ENCODE measurements at places on chromosomes 16 and 17. TPM values are rescaled to one million over a fixed set of nuclear protein-coding genes. Genes with fewer than 3 reads are reported as not detected.

The TAC4 gene
- total RNA-seq, result not detected

The CDH13 gene
- total RNA-seq, result 20.6 TPM

The KRT31 gene
- 0.71 TPM for total RNA-seq

DNA sequence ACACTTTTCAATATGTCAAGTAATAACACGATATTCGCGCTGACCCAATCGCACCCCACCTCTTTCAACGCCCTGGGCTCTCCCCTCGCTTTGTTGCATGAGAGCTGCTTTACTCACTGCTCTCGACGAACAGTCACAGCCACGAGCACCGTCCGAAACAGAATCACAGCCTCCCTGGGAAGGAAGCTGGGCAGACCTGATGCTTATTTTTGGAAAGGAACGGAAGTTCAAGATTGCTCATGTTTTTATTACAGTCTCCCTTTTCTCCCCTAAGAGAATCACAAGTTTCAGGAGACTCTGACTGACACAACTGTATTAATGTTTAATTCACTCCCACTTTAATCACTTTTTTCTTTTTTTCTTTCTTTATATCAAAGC lies 67.8 kb downstream of the ANKRD11 start:
- peak; percentile 27 for DNase-seq

The SMIM36 gene
- not detected for total RNA-seq

The DDX19B gene
- total RNA-seq, result 34.0 TPM

DNA sequence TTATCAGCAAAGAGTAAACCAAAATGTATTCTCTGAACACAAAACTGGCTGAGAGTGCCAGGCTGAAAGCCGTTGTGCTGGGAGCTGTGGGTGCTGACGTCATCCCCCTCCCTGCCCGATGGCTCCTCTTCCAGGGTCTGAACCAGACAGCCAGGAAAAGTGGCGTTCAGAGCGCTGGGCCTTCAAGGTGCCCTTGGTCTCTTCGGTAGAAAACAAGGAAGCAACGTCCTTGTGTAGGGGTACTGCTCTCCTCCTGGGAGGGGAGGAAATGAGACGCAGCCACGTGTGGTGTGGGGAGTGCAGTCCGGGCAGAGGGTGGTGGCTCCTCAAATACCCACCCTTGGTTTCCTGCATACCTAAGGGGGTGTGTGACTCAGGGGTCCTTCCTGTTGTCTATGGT lies 394.7 kb downstream of the SEC14L1 start:
- no peak for DNase-seq

The EVI2A gene
- total RNA-seq, result 2.2 TPM

GRCh38 chr16:76943921-76944320 lies 247.1 kb upstream of the MON1B start:
- no peak for DNase-seq

DNA sequence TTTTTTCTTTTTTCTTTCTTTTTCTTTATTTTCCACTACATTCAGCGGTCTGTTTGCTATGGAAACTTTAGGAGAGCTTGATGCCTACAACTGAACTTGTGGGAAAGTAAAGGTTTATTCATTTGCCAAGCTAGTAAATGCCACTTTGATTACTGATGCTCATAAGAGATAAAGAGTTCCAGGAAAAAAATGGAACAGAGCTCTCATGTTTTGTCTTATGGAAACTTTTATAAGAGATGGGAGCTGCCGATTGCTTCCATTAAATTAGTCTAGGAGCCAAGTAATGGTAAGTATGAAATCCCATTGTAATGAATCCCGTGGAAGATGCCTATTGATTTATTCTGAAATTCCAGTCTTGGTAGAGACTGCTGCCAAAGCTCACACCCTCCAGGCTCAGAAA lies 7.1 kb downstream of the ANKFN1 start:
- no peak for DNase-seq

- DNase-seq, result no peak
Observed at GRCh38 chr17:2847381-2848333, 51.4 kb downstream of the RAP1GAP2 start.

DNA sequence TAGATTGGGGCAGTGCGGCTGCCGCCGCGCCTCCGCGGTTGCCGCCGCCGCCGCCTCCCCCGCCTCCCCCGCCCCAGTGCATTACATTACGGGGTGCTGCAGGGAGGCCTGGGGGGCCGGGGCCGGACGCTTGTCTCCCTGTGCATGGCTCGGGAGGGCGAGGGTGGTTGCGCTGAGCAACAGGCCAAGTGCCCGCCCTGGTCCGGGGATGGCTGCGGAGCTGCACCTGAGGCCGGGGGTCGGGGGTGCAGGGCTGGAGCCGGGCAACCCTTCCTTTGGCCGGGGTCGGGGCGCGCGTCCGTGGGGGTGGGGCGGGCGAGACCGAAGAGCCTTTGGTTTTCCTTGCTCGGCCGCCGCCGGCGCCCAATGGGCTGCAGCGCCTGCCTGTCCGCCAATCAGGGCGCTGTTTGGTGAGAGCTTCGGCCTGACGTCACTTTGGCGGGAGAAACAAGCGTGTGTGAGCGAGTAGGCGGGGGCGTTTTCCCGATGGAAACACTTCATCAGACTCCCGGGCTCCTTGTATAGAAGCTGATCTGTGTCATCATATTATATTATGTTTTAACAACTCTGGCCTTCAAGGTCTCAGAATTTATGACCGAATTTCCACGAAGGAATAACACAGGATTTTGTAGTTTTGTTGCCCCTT lies 941 bp upstream of the FBXL20 start:
- DNase-seq, result peak; percentile 88

The CXCL16 gene
- 1.5 TPM for total RNA-seq

DNA sequence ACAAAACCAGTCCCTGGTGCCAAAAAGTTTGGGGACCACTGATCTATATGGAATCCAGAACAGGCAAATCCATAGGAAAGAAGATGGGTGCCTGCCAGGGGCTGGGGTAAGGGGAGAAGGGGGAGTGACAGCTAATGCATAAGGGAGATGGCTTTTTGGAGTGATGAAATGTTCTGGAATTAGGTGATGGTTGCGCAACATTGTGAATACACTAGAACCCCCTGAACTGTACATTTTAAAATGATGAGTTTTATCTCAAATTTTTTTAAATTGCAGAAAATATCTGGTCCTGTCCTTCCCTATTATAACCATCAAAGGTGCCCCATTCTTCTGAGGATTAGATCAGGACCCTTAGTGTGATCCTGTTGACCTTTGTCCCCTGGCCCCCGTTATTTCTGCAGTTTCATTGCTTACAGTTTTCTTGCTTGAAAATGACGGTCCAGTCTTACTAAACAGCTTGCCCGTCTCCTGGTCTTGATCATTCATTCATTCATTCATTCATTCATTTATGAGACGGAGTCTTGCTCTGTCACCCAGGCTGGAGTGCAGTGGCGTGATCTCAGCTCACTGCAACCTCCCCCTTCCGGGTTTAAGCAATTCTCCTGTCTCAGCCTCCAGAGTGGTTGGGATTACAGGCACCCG lies 4.6 kb downstream of the BCO1 start:
- DNase-seq, result no peak

The HOXB6 gene
- 0.95 TPM for total RNA-seq

GRCh38 chr17:60165223-60165622 lies 15.4 kb downstream of the CA4 start:
- no peak for DNase-seq

GRCh38 chr16:55035029-55035428 lies 104.4 kb downstream of the IRX5 start:
- DNase-seq, result no peak

GRCh38 chr16:50263940-50264929 lies 2.1 kb upstream of the ADCY7 start:
- DNase-seq, result no peak

DNA sequence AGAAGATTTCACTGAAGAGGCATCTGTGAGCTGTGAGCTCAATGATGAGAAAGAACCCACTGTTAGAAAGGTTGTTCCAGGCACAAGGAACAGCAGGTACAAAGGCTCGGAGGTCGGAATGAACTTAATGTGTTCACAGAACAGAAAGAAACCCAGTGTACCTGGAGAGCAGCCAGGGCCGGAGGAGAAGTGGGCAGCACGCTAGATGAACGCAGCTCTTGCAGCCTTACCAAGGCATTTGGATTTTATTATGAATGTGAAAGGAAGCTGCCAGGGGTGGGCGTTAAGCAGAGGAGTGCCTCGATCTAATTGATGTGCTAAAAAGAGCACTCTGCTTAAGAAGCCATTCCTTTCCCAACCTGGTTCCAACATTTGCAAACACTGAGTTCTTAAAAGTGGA lies 19.0 kb downstream of the EEF2K start:
- DNase-seq, result peak; percentile 49

DNA sequence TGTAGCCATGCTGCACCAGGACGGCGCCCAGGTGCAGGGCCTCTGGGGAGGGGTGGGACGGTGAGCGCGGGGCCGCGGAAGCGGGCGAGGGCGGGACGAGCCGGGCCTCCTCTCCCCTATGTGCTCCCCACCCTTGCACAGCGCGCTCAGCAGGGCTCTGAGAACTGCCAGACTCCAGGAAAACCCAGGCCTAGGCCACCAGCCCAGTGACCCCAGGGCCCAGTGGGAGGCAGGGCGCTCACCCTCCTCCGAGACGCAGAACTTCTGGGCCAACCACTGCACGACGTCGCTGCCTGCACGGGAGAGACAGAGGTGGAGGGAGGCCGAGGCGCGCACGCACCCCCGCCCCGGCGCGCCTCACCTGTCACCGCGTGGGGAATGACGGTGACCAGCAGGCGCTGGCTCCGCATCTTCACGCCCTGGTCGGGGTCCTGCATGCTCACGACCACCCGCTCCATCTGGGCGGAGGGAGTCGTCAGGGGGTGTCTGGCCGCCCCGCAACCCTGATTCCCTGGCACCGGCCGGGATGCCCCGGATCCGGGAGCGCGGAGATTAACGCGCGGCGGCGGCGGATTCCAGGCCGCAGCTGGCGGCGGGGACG lies 603 bp downstream of the RGS11 start:
- no peak for DNase-seq

- DNase-seq, result peak; percentile 73
Observed at GRCh38 chr17:77834170-77835115, 124.1 kb upstream of the TNRC6C start.

The CRYBA1 gene
- total RNA-seq, result not detected

The HS3ST2 gene
- not detected for total RNA-seq

The FSCN2 gene
- not detected for total RNA-seq

- no peak for DNase-seq
Observed at GRCh38 chr16:27795992-27796614, 246.2 kb downstream of the KATNIP start.

GRCh38 chr17:44352828-44353671 lies 7.9 kb downstream of the GRN start:
- no peak for DNase-seq

- no peak for DNase-seq
Observed at GRCh38 chr17:17564896-17565295, 26.6 kb downstream of the PEMT start.

DNA sequence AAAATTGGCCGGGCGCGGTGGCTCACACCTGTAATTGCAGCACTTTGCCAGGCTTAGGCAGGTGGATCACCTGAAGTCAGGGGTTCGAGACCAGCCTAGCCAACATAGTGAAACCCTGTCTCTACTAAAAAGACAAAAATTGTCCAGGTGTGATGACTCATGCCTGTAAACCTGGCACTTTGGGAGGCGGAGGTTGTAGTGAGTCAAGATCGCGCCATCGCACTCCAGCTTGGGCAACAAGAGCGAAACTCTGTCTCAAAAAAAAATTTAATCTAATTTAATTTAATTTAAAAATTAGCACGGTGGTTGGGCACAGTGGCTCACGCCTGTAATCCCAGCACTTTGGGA lies 1.6 kb upstream of the HBQ1 start:
- DNase-seq, result no peak

The GRB7 gene
- total RNA-seq, result 0.70 TPM
